ENCODE measurements at places on chromosomes 1 and 21.

DNA sequence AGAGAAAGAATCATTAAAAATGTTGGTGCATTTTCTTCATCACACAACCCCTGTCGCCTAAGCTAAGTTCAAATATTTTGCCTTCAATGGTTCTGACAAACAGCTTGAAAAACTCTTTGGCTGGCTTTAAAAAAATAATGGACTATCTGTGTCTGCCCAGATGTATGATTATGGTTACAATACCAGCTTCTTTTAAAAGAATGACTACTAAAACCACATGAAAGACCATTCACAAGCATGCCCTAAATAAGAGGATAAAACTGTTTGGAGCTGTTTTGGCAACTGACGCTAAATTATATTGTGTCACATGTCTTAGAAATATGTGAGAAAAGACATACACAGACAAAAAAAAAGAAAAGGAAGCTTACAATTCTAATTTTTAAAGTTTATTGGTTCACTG lies 23.7 kb upstream of the PLPPR4 start:
- DNase-seq: no peak

DNA sequence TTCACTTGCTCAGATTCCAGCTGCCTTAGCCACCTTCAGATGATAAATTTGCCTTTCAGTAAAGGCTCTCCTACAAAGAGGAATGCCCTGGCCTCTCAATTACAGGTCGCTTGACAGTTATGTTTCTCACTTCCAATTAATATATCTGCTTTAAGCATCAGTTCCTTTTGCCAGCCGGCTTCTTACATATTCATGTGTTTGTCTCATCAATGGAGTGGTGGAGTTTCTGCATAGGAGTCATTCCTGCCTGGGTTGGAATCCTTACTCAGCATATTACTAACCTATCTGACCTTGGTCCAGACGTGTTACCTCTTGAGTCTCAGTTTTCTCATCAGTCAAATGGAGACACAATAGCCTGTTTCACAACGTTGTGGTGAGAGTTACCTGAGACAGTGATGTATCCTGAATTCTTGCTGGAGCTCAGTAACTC lies 9.4 kb upstream of the SESN2 start:
- DNase-seq: no peak

DNA sequence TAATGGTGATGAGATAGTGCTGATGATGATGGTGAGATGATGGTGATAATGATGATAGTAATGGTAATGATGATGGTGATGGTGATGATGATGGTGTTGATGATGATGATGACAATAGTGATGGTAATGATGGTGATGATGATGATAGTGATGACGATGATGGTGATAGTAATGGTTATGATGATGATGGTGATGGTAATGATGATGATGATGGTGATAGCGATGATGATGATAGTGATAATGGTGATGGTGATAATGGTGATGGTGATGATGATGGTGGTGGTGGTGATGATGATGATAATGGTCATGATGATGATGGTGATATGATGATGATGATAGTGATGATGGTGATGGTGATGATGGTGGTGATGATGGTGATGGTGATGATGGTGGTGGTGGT lies 384.6 kb downstream of the MATN1 start:
- DNase-seq: no peak

DNA sequence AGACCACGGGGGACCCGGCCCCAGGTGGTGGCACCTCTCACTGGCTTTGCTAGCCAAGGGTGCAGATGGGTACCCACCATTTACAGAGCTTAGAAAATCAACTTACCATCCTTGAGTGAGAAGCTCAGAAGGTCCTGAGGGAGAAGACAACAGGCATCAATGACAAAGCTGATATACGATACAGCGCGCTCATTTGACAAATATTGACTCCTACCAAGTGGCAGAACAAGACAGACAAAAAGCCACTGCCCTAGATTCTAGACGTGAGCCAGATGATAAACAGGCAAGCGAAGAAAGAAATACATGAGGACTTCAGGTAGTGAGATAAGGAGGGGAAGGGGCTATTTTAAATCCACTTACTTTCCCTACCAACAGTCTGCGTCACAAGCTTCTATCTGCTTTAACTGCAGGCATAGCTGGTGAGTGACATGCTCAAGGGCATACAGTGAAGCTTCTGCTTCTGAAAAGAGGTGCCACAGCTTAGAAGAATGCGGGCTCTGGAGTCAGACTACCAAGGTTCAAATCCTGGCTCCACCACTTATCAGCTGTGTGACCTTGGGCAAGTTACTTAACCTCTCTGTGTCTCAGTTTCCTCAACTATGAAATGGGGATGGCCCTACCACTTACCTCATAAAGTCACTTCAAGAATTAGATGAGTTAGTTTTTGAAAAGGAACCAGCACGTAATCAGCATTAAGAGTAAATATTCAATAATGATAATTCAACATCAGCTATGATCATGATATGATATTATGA lies 29.1 kb downstream of the TMCO4 start:
- no peak for DNase-seq

- no peak for DNase-seq
Measured at GRCh38 chr21:46081022-46081861, 16.7 kb upstream of the COL6A2 start.

DNA sequence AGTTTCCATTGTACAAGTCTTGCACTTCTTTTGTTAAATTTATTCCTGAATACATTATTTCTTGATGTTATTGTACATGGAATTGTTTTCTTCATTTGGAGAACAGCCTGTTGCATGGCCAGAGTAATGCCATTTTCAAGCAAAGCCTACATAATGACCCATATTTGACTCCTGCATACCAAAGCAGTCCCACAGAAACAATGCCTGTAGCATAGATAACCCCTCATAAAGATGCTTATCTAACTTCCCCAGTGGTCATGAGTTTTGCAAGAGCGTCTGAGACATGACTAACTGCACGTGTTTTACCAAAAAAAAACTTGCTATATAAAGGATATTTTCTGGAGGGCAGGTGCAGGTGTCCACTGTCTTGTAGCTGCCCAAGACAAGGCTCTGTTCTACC lies 30.3 kb upstream of the RLF start:
- DNase-seq: no peak

DNA sequence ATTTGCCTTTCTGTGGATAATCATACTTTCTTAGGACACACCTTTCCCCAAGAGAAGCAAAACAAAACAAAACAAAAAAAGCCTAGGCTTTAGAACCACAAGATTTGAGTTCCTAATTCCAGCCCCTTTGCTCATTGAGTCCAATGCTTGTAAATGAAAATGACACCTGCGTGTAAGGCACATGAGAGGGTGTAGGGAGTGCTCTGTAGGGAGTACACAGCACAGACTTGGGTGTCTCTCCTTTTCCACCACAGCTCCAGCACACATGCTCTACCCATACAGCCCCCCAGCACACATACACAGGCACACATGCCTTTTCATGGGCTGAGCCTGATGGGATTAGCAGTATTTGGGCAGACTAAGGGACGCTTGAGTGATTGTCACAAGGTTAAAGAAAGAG lies 9.2 kb upstream of the NGF start:
- no peak for DNase-seq

GRCh38 chr1:204513117-204513716 lies 3.0 kb upstream of the MDM4 start:
- no peak for DNase-seq

DNA sequence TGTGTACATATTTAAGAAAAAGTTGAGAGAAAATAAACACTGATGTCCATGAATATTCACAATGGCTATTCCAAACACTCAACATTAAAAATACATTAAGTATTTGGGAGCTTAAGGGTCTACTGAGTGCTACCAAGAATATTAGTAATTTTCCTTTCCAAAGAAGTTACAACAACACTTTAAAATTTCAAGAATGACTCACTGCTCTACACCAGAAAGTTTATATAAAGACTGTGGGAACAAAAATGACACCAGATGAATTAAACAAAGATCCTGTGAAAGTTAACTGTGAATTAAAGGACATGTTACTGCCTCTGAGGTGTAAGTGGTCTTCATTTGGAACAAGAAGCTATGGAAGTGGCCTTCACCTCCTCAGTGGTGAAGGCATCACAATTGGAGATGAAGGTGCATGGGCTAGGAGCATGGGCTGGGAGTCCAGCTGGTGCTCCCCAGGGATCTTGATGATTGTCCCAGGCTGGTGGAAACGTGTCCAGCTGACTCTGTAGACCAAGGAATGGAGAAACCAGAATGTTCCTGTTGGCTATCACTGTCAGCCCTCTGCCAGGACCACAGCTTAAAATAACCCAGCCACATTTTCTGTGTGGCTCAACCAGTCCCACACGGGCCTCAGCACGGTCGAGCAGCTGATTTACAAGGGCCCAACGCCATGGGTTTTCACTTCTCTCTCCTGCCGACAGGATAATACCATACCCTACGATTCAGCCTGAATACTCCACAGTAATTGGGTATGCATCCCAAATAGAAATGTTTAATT lies 28.8 kb downstream of the TAF5L start:
- no peak for DNase-seq

- no peak for DNase-seq
Measured at GRCh38 chr1:165610866-165611265, 20.2 kb upstream of the MGST3 start.

All from COR-L47 (cell line).